ENCODE measurements at places on chromosomes 12 and 14.
A peak's percentile ranks its signal among the peaks of the same experiment; 100 is the strongest.

DNA sequence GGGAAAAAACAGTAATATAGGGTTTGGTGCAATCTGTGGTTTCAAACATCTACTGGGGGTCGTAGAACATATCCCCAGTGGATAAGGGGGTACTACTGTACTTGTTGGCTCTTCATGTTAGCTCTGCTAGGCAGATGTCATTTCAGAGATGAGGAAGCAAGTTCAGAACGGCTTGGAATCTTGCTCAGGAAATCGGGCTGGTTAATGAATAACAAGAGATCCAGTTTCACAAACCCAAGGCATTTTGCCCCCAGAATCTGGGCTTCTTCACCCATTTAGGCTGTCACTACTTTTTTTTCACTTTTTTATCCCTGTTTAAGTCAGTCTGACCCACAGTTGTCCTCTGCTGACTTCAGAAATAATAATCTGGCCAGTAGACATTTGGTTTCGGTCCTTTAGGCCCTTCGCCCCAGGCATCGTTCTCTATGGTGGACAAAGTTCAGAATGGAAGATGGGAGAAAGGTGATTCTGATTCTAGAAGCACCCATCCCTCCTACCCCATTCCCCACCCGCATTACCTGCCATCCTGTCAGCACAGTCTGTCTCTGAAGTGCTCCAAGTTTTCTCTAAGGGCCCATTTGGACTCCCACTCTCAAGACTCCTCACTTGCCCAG lies 4.5 kb downstream of the SUOX start:
- DNase-seq: no peak

DNA sequence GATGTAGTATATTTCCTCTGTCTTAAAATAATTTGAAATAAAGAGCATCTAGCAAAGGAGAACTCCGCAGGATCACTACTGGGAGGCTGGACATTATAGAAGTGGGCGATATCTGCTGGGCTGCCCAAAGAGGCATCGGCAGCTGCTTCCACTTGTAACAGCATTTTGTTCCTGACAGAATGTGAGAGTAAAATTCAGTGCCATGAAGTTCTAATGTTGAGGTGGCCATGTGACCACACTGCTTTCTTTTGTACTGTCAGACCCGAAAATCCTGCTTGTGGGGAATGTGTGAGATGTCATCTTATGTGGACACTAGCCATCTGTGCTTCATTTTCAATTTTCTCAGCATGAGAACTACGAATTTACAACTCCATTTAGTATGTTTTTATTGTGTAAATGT lies 151.9 kb downstream of the ACSS3 start:
- no peak for DNase-seq

- no peak for DNase-seq
Measured at GRCh38 chr12:6468283-6468575, 2.2 kb downstream of the VAMP1 start.

DNA sequence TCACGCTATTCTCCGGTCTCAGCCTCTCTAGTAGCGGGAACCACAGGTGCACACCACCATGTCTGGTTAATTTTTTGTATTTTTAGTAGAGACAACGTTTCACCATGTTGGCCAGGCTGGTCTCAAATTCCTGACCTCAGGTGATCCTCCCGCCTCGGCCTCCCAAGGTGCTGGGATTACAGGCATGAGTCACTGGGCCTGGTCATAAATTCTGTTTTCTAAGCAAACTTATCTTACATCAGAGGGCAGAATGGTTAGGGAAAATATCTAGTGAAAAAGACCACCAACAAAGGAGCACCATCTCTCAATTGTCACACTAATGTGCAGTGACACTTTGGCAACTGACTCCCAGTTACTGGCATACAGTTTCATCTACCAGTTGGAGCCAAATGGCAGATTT lies 2.8 kb downstream of the CPM start:
- DNase-seq: no peak

DNA sequence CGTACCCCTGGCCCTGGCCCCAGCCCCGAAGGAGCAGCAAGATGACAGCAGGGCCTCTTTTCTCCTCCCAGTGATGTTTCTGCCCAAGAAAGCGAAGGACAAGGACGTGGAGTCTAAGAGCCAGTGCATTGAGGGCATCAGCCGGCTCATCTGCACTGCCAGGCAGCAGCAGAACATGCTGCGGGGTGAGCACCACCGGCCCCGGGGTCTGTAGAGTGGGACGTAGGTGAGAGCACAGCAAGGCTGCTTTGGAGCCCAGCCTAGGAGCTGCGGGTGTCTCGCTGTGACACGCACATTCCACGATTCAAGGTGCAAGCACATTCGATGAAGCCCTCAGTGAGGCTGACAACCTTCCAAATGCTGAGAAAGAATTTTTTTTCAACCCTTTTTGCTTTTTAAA lies 5.2 kb upstream of the TEX22 start:
- no peak for DNase-seq

GRCh38 chr12:63149909-63150712 lies 890 bp downstream of the AVPR1A start:
- peak; percentile 26 for DNase-seq

DNA sequence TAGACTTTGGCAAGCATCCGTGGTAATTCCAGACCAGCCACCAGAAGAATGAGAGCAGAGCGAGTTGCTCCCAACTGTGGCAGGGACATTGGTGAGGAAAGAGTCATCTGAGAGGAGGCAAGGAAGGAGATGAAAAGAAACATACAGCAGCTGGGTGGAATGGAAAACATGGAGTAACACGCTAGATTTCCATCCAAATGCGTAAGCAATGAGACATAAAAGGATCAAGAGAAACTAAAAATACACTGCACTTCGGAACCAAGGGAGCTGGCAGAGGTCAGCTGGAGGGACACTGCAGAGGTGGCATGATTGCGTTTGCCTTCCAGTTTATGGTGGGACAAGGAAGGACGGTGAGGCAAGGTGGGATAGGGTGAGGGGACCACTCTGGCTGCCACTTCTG lies 82.9 kb downstream of the DDX51 start:
- no peak for DNase-seq

GRCh38 chr12:52454411-52455201 lies 2.7 kb upstream of the KRT6B start:
- no peak for DNase-seq

- DNase-seq: no peak
Measured at GRCh38 chr14:99537399-99537798, 56.2 kb downstream of the CCNK start.

DNA sequence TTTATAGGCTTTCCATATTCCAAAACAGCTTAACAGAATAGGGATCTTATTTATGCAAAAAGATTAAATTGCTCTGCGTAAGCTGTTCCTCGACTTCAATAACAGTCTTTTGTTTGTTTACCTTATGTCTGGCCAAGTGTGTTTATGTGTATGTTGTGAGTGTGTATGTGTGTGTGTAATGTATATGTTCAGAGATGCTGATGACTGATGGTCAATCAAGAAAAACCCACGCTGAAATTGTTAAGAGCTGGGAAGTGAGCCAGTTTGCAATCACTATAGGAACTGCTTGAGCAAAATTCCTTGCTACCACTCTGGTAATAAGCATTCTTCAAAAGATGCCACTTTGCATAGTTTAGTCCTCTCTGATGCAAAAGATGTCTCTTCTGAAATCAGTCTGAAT lies 59.6 kb downstream of the PRKD1 start:
- DNase-seq: no peak

DNA sequence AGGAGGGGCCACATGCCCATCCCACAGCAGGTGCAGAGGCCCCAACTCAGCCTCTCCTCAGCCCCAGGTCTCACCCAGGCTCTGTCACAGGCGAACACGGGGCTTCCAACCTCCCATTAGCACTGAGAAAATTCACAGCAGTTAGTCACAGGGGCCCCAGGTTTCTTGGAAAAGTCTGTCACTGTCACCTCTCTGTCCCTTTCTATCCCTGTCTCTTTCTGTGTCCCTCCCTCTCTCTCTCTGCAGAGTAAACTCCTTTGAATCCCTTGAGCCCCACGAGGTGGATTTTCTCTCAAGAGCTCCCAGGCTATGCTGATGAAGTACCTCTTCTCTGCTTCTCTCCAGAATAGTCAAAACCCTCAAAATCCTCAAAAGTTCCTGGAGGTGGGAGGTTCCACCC lies 14.0 kb upstream of the ENDOU start:
- no peak for DNase-seq

- DNase-seq: no peak
Measured at GRCh38 chr12:89305373-89305772, 46.9 kb downstream of the DUSP6 start.

DNA sequence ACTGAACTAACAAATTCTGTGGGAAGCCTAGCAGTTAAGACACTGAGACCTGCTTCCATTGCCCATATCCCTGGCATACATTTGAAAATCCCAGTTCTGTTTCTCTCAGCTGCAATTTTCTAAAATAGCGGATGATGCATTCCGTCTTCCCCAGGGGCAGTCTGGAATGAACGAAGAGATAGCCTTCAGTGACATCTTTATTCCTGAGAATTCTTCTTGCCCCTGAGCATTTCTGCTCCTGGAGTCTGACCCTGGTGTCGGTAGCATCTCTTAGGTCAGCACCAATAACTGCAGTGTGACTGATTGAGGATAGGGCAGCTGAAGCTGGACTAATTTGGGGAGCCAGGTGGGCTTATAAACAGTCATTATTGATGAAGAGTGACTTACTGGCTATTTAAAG lies 552.5 kb downstream of the DIO2 start:
- DNase-seq: no peak

GRCh38 chr14:100569734-100570286 lies 17.4 kb downstream of the BEGAIN start:
- DNase-seq: no peak

GRCh38 chr12:62977418-62977817 lies 42.5 kb upstream of the PPM1H start:
- peak; percentile 9 for DNase-seq

GRCh38 chr12:2288001-2288400 lies 235.2 kb downstream of the CACNA1C start:
- peak; percentile 34 for DNase-seq

GRCh38 chr12:27946421-27946820 lies 26.1 kb downstream of the PTHLH start:
- no peak for DNase-seq

DNA sequence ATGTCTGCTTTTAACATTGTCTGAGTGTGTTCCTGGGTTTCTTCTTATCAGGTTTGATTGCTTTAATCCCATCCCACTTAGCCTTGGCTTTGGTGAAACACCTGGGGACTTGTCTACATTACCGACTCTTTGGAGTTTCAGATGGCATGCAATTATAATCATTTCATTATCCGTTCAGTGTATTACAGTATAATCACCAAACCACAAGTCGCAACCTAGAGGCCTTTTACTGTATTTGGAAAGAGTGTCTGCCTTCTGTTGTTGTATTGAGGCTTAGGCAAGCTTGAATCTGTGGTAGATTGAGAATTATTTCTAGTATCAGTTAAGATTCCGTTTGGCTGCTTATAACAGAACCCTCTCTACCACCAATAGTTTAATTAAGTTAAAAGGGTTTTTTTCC lies 103.9 kb downstream of the TGFB3 start:
- peak; percentile 10 for DNase-seq

- DNase-seq: no peak
Measured at GRCh38 chr12:52165096-52165855, 26.5 kb downstream of the KRT80 start.

DNA sequence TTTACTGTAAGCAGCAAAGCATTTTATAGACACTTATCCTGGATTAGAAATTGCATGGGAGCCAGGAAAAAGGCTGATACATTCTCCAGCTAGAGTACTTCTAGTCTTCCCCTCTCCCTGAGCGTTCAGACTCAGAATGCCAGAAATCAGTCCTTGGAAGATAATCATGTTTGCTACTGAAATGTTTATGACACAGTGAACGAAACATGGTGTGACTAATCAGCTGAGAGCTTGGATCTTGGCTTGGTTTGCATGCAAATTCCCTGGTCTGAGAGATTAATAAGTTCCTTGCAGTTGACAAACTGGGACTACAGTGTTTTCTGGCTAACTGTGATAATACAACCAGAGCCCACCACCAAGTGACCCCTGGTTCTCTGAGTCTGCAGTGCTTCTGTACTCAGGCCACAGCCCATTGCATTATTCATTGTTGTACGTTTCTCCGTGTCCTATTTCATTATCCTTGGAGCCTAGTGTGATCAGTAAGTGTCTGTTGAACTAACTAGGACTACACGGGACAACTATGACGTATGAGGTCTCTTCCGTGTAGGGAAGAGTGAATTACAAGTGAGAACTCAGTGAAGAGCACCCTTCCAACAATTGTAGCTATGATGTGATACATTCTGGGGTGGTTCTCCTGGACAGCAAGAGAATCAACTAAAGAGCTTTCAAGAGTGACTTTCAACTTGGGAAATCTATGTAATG lies 34.6 kb upstream of the EVL start:
- no peak for DNase-seq

GRCh38 chr14:26766726-26767125 lies 168.9 kb upstream of the NOVA1 start:
- no peak for DNase-seq

DNA sequence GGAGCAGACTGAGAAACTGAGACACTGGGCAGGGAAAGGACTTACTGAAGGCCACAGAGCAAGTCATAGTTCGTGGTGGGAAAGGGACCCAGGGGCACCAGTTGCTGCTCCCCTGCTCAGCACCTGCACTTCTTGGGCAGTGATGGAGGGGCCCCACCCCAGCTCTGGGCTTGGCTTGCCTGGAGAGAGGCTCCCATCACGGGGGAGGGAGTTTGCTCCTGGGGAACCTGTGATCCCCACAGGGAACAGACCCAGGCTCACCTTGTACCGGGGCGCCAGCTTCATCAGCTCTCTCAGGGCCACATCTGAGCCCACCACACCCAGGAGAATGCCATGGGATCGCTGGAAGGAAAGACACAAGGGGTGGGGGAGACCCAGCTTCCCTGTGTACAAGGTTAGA lies 39.8 kb downstream of the CACNA2D4 start:
- no peak for DNase-seq

GRCh38 chr12:8157484-8158198 lies 826 bp downstream of the ZNF705A start:
- no peak for DNase-seq

GRCh38 chr12:118185602-118186397 lies 49.9 kb downstream of the PEBP1 start:
- no peak for DNase-seq

- no peak for DNase-seq
Measured at GRCh38 chr14:81329640-81330381, 70.3 kb downstream of the STON2 start.

- peak; percentile 29 for DNase-seq
Measured at GRCh38 chr14:92328664-92329255, 5.8 kb downstream of the SLC24A4 start.

GRCh38 chr12:115891556-115892164 lies 385.8 kb downstream of the MED13L start:
- DNase-seq: no peak

Data from hematopoietic multipotent progenitor cell treated with erythropoietin and hydrocortisone succinate and interleukin-3 and kit ligand, for 6 days (in vitro differentiated cells).